ENCODE measurements at places on chromosomes 11 and 22.

- no peak for DNase-seq
These were observed 4.7 kb downstream of the GUCD1 start for GRCh38 chr22:24550028-24550901.

DNA sequence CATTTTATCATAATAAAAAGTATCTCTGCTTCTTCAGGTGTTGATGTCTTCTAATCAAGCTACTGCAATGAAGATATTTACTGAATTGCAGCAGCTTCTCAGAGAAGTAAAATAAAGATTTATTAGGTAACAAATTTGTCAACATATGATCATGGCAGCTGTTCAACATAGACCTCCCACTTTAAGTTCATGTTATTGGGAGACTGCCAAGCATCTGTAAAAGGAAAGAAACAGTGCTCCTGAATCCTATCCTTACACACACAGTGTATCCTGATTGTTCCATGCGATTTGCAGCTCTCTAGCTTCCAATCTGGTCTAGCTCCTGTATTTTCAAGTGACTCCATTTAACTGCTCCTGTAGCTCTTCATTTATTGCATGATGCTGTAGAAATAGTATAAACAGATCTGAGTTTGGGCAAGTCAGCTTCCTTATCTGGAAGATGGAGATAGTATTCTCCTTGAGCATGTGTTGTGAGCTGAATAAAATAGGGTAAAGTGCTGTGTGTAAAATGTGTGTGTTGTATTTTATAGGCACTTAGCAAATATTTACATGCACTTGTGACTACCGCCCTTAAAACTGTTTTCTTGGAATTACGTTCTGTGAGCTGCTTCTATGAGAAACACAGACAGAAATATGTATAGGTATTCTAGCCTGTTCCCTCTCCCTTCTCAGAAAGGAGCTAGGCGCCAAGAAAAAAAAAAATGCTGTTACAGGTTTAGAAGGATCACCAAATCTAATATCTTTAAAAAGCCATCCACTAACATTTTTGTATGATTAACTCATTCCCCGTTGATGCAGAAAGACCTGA, 290.6 kb downstream of the JRKL start:
- no peak for DNase-seq

DNA sequence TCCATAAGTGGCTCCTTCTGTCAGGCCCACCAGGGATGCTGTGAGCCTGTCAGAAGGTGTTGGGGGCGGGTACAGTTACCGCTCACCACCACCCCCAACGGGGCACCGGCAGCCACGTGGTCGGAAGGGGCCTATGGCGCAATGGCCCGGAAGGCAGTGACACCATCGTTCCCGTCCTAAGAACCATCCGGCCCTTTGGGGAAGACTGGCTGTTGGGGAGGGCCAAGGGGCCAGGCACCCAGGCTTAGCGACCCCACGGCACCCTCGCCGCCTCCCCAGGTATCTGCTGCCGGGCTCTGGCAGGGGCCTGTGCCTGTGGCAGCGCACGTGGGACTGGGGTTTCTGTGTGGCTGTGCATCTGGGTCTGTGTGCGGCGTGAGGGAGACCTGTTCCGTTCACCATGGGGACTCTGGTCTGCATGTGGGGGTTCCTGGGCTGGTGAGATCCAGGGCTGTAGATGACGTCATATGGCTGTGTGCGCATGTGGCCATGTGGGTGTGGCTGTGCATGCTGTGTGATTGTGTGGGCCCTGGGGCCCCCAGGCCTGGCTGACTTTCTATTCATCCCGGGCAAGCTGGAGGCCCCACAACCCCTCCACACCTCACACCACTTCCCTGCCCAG, 717 bp downstream of the OSM start:
- DNase-seq, result peak; percentile 90

GRCh38 chr11:68215087-68215445, 2.0 kb upstream of the KMT5B start:
- no peak for DNase-seq

- DNase-seq, result no peak
These were observed 58.7 kb downstream of the CTTN start for GRCh38 chr11:70456921-70457532.

DNA sequence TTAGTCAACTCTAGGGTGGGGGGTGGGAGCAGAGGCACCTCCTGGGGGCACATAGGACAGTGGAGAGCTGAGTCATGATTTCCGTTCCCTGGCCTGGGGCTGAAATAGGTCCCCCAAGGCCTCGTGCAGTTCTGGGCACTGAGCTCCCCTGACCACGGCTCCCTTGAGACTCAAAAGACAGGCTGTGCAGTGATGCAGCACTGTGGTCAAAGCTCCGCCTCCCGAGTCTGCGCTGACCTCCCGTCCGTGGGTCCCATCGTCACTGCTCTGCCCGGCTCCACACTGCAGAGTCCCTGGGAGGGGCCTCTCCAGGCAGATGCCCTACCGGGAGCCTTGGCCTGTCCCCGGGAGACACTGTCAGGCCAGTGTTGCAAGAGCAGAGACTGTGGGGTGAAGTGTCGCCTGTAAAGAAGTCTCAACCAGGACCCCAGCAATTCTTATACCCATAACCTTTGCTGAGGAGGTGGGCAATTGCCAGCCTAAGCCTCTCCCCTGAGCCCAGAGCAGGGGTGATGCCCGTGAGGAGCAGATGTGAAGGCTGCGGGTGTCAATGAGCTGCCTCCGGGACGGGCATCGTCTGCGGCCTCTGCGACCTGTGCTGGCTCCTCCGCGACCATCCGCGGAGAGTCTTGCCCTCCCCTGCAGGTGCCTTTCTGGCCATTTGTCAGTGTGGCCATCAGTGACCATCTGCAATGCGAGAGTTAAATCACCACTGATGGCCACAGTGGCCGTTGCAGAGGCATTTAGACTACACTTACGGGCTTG, 877.3 kb downstream of the BRD1 start:
- peak; percentile 17 for DNase-seq

- peak; percentile 25 for DNase-seq
These were observed 6.0 kb upstream of the OR5B21 start for GRCh38 chr11:58513747-58514367.

DNA sequence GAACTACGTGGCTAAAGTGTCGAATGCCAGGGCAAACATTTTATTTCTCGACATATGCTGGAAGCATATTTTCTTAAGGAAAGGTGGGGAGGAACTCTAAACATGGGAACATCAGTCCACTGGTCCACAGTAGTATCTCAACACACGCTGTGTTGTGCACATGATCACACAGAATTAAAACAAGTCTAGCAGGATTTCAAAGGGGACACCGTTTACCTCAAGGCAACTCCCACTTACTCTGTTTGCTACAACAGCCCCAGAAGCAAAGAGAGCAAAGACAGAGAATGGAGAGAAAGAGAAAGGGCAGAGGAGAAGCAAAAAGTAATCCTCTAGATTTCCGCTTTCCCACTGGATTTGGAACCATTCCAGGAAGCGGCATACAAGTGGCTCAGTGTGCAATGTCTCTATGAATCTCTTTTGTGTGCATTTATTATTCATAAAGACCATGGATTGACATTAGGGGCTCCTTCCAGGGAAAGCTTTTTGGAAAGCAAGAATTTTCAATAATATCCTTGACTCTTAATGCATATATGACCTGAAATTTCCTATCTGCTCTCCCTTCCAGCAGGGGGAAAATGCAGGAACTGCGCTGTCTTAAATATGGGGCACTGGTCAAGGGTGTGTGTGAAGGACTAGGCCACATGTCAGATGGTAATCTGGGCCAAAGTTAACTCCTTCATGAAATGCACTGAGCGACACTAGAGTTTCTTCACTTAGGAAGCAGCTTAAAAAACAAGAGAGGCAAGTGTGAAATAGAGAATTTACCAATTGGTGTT, 34.8 kb upstream of the CCDC34 start:
- DNase-seq, result no peak

DNA sequence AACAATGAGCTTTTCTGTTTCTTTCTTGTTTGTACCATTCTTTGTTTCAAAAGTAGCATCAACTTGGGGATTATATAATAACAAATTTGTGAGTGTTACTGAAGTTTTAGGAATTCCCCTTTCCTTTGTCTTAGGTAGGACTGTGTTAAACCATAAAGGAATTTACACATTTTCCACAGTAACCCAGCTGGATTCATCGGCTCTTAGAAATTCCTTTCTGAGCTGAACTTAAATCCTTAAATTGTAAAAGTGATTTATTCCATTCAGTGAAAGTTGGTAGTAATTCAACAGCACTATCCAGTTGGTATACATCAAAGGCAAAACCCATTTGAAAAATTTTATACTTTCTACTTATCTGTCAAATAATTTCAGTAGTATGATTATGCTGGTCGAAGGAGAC, 11.8 kb downstream of the EMSY start:
- no peak for DNase-seq

- DNase-seq, result no peak
These were observed 352.8 kb upstream of the NARS2 start for GRCh38 chr11:78927511-78927910.

- DNase-seq, result peak; percentile 70
These were observed 92.8 kb upstream of the APOA1 start for GRCh38 chr11:116930177-116930576.

DNA sequence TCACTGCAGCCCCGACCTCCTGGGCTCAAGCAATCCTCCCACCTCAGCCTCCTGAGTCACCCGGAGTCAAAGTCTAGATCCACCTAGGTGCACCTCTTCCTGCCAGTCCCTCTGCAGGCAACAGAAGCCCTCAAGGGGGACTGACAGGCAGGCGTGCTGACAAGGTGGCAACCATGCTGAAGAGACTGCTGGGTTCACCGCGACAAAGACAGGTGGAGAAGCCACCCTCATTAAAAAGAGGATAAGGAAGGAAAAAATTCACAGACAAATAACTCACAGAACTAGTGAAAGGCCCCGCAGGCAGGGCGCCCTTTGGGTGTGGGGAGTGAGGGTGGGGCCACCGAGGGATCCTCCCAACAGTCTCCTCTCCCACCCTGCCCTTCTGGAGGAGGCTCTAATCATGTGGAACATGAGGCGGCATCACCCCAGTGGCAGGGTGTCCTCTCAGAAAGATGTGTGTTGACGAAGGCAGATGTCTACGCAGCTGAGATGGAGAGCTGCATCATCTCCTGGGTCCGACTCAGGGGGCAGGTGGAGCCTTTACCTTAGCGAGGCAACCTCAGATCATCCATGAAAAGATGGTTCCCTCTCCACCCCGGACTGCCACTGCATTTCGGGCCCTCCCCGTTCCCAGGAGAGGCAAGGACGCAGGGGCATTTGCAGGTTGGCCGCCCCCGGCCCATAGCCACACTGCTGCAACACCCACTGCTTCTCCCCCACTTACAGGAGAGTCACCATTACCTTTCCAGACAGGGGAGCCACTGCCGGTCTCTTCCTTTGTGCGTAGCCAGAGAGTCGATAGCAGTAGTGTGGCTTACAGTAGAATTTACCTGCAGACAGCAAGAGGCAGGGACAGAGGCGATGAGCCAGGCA, 91.2 kb upstream of the BID start:
- DNase-seq, result no peak

DNA sequence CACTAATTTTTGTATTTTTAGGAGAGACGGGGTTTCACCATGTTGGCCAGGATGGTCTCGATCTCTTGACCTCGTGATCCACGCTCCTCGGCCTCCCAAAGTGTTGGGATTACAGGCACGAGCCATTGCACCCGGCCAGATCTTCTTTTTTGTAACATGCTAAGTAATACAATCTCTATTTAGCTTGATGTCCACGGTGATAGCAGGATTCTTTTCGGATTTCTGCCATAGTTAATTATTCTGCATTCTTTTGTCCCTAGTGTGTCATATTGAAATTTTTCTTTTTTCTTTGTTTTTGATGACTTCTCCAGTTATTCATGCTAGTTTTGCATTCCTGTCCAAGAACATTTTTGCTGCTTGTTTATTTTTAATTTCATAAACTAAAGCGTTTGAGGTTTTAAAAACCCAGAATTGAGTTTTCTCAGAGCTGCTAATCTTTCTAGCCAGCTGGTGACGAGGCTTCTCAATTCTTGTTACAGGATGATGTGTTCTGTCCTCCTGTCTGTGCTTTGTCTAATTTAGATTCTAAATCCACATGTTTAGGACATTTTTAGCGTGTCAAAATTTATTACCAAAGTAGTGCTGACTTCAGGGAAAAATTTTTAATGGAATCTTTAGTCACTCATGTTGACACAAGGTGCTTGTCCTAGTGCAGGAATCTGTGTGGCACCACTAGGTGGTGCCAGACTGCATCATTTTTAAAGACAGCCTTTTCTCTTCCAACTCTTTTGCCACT, 21.8 kb downstream of the NF2 start:
- DNase-seq, result peak; percentile 50

GRCh38 chr11:126533560-126533959, 178.1 kb downstream of the ST3GAL4 start:
- DNase-seq, result no peak

DNA sequence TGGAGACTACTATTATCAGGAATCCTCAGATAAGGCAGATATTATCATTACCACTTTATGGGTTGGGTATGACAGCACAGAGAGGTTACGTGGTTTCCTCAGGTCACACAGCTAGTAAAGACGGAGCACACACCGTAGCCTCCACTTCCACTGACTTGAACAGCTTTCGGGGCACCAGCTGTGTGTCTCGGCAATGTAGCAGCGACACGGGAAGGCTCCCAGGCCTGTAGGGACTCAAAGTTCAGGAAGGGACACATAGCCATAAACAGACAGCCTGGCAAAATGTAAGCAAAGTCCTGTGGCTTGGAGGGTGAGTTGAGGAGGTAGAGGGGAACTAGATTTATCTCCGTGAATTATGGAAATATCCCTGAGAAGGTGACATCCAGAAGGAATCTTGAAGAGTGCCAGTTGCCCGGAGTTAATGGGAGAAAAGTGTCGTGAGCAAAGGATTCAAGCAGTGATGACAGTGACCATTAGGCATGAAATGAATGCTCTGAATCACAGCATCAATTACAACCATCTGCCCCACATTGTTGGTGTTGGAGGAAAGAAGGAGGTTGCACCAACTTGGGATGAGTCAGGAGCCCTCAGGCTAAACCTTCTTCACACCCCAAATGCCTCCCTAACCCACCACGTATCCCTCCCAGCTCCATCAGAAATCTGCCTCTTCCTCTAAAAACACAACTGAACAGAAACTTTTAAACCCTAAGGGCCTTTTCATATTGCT, 106.7 kb upstream of the ASPHD2 start:
- no peak for DNase-seq

DNA sequence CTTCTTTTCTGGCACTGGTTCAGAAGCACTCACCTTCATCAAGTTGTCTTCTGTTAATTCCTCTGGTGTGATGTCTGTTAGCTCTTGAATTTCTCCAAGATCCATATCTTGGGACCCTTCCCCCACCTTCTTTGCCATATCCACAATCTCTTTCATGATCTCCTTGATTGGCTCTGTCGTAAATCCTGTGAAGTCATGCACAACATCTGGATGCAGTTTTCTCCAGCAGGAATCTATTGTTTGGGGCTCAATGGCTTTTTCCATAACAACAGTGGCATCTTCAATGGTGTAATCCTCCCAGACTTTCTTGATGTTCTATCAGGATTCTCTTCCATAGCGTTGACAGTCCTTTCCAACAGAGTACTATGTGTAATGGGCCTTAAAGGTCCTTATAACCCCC, 96.9 kb downstream of the CSTPP1 start:
- DNase-seq, result no peak

- DNase-seq, result no peak
These were observed 806 bp downstream of the ARAP1 start for GRCh38 chr11:72751116-72752087.

All from activated naive CD4-positive, alpha-beta T cell treated with anti-CD3 and anti-CD28 coated beads, Interleukin-2, amount 10 ng/mL, durations not matched to agents 7 days and 5 days (primary cell).